Activated B cell treated with CpG ODN at 0.5 μM for 24 hours (primary cell): ENCODE measurements at places on chromosomes 5 and 9. TPM values are rescaled to one million over a fixed set of nuclear protein-coding genes. Genes with fewer than 3 reads are reported as not detected.

GRCh38 chr5:157159209-157159751 is 6.8 kb downstream of the GARIN3 start:
- no peak for DNase-seq
- H3K4me1 ChIP-seq = no peaks in the 10 kb centered on the region
- no peak overlapping the region for H3K27ac ChIP-seq
- no peaks in the 10 kb centered on the region for H3K27me3 ChIP-seq
- no peaks in the 10 kb centered on the region for H3K36me3 ChIP-seq

The KCNT1 gene
- not detected in 2 replicates for total RNA-seq

- no peak overlapping the region for H3K27ac ChIP-seq
- H3K36me3 ChIP-seq = no peaks in the 10 kb centered on the region
- no peak overlapping the region for H3K4me3 ChIP-seq
- no peak for DNase-seq
These were observed 97.6 kb upstream of the ADAMTS19 start for GRCh38 chr5:129362456-129362855.

The CDKN2B-AS1 gene
- 1.3 and 1.4 TPM in 2 replicates for total RNA-seq

DNA sequence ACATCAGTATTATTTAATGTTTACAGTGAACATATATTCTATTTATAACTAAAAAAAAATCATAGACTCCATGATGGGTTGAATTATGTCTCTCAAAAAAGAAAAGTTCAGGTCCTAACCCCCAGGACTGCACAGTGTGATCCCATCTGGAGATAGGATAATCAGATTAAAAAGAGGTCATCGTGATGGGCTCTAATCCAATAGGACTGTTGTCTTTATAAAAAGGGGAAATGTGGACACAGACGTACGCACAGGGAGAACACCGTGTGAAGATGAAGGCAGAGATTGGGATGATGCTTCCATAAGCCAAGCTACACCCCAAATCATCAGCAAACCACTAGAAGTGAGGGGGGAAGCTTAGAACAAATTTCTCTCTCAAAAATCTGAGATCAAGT is 221.4 kb downstream of the SNX18 start:
- no peaks in the 10 kb centered on the region for H3K27me3 ChIP-seq
- no peak for DNase-seq
- peaks cover 22% of the 10 kb centered on the region for H3K4me1 ChIP-seq
- H3K27ac ChIP-seq = no peak overlapping the region
- no peaks in the 10 kb centered on the region for H3K36me3 ChIP-seq
- no peak overlapping the region for H3K4me3 ChIP-seq

DNA sequence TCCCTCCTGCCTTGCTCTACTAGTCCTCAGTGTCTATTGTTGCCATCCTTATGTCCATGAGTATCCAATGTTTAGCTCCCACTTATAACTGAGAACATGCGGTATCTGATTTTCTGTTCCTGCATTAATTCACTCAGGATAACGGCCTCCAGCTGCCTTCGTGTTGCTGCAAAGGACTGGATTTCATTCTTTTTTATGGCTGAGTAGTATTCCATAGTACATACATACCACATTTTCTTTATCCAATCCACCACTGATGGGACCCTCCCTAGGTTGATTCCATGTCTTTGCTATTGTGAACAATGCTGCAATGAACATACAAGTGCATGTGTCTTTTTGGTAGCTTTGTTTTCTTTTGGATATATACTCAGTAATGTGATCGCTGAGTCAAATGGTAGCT is 50.4 kb downstream of the FNIP1 start:
- no peak overlapping the region for H3K27ac ChIP-seq
- no peaks in the 10 kb centered on the region for H3K27me3 ChIP-seq
- DNase-seq = no peak
- no peak overlapping the region for H3K4me3 ChIP-seq
- H3K36me3 ChIP-seq = peaks cover 46% of the 10 kb centered on the region

DNA sequence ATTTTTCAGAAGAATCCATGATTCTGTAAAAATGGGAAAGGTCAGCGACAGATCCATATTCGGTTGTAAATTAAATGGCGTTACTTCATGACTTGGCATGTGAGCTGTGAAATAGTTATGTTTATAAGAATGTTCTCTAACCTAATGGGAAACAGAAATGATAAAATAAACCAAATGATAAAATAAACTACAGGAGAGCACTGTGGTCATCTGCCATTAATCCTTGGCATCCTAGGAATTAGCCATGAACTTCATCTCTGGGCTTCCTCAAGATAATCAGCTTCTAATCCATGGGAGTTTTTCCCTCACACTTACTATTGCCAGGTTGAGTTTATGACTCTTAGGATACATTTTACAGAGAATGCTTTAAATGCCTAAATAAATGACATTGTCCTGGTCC is 94.6 kb upstream of the SLC30A5 start:
- no peaks in the 10 kb centered on the region for H3K36me3 ChIP-seq
- DNase-seq = no peak
- no peak overlapping the region for H3K27ac ChIP-seq
- H3K27me3 ChIP-seq = peaks cover 12% of the 10 kb centered on the region
- H3K4me3 ChIP-seq = no peak overlapping the region

DNA sequence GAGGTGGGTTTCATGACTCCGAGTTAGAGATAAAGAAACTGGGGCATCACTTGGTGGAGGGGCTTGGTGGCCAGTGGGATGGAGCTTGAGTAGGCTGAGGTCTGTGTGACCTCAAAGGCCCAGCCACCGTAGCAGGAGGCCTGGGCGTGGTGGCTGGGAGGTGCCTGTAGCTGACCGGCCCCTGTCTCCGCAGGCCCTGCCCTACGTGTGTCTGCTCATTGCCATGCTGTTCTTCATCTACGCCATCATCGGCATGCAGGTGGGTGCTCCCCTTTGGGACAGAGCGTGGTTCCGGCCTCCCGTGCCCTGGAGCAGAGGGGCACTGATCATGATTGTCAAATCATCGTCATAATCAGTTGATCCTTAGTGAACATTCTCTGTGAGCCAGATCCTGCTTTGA is 196.2 kb downstream of the CACNA1B start:
- H3K4me1 ChIP-seq = no peaks in the 10 kb centered on the region
- no peak overlapping the region for H3K27ac ChIP-seq
- no peaks in the 10 kb centered on the region for H3K36me3 ChIP-seq
- no peak overlapping the region for H3K4me3 ChIP-seq

- H3K27ac ChIP-seq = no peak overlapping the region
- no peaks in the 10 kb centered on the region for H3K4me1 ChIP-seq
- no peak overlapping the region for H3K4me3 ChIP-seq
- peaks cover 2% of the 10 kb centered on the region for H3K27me3 ChIP-seq
These were observed 107.6 kb upstream of the PHYKPL start for GRCh38 chr5:178340187-178340586.

GRCh38 chr9:131677444-131678180 is 62.3 kb downstream of the RAPGEF1 start:
- H3K27ac ChIP-seq = peak overlapping the region; percentile 93
- peaks cover 100% of the 10 kb centered on the region for H3K4me1 ChIP-seq
- H3K36me3 ChIP-seq = peaks cover 26% of the 10 kb centered on the region
- H3K27me3 ChIP-seq = no peaks in the 10 kb centered on the region
- DNase-seq = no peak
- peak overlapping the region; percentile 93 for H3K4me3 ChIP-seq
